ENCODE measurements at places on chromosomes 1 and 21.

DNA sequence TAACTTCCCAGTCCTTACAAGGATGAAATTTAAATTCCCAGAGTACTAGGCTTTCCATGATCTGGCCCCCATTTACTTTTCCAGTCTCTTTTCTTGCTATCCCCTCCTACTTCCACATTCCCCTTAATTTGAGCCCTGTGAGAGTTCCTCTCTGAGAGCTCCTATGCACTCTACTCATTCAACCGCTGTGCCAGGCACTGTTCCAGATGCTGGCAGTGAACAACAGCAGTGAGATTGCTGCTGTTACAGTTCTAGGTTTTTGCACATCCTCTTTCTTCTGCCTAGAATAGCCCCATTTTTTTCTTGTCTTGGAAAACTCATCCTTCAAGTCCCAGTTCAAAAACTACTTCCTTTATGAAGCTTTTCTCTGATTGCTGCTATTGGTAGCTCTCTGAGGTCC, 18.8 kb downstream of the ATF6 start:
- DNase-seq, result no peak

DNA sequence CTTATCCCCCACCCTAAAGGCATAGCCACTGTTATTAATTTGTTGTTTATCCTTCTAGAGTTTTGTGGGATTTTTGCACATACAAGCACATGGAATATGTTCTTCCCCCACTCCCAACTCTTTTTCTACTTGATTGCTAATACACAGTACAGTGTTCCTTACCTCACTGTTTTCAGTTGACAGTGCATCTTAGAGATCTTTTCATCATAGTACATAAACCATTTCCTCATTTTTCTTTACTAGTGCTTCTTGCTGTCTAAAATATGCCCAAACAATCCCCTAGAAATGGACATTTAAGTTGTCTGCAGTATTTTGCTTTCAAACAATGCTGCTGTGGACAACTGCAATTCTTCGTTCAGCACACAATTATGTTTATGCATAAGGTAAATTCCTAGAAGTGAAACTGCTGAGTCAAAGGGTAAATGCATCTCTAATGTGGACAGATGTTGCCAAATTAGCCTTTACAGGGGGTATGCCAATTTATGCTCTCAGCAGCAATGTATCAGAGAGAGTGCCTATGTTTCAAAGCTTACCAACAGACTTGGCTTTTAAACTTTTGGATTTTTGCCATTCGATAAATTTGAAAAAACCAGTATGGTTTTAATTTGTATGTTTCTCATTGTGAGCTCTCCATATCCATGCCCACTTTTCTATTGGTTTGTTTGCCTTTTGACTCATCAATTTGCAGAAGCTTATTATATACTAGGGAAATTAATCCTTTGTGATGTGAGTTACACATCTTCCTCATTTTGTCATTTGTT, 132.6 kb downstream of the MRPS6 start:
- no peak for DNase-seq

DNA sequence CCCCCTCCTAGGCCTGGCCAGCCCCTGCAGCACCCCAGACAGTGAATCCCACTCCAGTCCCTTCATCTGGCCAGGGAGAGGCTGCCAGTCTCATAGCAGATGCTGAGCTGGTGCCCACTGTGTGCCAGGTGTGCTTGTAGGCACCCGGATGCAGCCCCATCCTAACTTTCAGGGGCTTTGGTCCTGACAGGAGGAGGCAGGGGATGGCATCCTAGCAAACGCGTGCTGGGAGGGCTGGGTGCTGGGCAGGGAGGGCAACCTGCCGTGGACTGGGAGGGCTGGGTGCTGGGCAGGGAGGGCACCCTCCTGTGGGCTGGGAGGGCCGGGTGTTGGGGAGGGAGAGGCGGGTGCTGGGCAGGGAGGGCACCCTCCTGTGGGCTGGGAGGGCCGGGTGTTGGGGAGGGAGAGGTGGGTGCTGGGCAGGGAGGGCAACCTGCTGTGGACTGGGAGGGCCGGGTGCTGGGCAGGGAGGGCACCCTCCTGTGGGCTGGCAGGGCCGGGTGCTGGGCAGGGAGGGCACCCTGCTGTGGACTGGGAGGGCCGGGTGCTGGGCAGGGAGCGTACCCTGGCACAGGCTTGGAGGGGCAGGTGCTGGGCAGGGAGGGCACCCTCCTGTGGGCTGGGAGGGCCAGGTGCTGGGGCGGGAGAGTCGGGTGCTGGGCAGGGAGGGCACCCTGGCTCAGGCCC, 35.3 kb downstream of the SLC19A1 start:
- DNase-seq, result no peak

DNA sequence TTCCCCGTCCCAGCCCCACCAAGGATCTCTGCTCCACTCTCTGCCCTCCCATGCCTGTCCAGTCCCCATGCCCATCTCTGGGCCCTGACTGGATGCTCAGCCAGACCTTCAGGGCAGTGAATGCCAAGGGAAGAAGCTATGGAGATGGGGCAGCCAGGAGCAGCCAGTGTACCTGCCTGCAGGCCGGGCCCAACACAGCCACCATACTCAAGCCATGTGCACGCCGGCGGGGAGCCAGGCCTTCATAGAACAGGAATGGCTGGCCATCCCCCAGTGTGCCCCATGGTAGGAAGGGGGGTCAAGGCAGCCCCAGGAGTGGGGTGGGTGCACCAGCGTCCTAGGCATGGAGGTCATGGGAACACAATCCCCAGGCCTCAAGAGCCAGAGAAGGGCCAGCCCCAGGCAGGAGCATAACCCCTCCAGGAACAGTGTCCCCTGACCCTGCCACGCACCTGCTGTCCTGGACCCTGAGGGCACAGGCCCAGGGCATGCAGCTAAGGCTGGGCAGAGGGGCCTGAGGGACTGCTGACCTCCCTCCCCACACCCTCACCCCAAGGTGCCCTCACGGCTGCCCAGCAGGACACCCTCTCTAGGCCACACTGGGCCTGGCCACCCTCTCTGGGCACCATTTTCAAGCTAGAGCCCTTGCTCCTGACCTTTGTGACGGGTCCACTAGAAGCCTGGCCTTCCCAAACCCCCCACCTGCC, 20.3 kb upstream of the ARF1 start:
- no peak for DNase-seq

DNA sequence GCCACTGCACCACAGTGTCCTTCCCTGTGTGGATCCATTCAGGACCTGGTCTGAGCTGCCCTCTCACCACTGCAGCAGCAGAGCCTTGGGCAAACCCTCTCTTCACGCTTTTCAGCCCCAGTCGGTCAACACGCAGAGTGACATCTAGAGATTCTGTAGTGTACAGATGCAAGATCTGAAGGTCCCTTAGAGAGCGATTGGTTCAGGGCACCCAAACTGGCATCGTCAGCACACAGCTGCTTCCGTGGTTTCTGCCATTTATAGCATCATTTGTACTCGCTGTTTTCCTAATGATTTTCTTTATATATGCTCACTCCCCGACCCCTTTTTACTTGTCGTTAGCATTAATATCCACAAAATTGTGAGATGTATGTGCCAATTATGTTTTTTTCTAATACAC, 1.5 kb upstream of the ASCL5 start:
- DNase-seq, result no peak

- DNase-seq, result no peak
Measured at GRCh38 chr1:65409314-65409713, 11.2 kb upstream of the LEPR start.

DNA sequence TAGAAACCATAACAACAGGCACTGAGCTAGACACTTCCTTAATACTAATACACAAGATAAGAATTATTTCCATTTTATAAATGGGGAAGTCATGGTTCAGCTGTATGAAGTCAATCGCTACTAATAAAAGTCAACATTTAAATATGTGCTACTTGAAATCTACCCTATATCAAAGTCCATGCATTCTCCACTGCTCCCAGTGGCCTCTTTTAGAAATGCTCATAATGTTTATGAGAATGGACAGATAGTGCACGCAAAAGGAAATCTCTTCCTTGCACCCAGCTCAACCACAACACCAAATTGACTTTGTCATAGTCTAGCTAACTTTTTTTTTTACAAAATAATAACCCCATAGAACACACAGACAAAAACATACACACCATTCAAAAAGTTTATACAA, 281.7 kb upstream of the CXADR start:
- no peak for DNase-seq

GRCh38 chr1:107439567-107439966, 298.7 kb downstream of the NTNG1 start:
- DNase-seq, result no peak

GRCh38 chr1:103256490-103256889, 148.2 kb upstream of the COL11A1 start:
- DNase-seq, result no peak

GRCh38 chr1:87132284-87132870, 196.3 kb upstream of the LMO4 start:
- DNase-seq, result no peak

- DNase-seq, result no peak
Measured at GRCh38 chr1:167916766-167917511, 3.0 kb upstream of the ADCY10 start.

- DNase-seq, result no peak
Measured at GRCh38 chr1:160830321-160831153, 32.1 kb downstream of the CD244 start.

DNA sequence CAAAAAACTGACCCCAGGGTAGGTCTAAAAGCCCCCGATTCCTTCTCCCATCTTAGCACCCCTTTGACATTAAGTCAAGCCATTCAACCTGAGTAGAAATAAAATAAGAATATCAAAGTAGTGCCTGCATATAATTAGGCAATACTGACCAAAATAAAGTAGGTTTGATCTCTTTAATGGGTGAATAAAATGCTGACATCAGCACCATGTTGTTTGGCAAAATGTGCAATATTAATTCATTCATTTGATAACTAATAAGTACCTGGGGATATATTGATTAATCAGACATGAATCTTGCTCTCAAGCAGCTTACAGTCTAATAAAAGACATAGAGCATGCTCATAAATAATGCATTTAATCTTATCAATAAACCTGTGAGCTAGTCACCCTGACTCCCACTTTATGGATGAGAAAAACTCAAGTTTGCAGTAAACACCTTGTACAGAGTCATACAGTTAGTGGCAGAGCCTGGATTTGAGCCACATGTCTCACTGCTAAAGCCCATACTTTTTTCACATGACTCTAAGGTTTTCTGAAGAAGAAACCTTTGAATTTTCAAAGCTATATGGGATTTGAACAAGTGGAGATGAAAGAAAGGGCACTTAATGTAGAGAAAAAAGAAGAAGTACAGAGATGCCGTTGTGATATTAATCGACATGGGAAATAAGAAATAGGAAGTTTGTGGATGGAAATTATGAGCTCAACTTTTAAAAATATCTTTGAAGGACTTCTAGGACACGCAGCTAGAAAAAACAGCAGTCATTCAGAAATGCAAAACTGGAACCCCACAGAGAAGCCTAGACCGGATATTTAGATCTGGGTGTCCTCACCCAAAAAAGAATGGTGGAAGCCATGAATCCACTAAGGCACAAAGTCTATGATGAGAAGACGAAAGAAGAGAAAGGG, 183.9 kb downstream of the TOMM20 start:
- no peak for DNase-seq

- no peak for DNase-seq
Measured at GRCh38 chr1:8629241-8630091, 188.0 kb downstream of the RERE start.

All from epithelial cell of prostate (primary cell).